Substantia nigra (tissue), 51 donors: ENCODE measurements at places on chromosomes 16 and 17.

DNA sequence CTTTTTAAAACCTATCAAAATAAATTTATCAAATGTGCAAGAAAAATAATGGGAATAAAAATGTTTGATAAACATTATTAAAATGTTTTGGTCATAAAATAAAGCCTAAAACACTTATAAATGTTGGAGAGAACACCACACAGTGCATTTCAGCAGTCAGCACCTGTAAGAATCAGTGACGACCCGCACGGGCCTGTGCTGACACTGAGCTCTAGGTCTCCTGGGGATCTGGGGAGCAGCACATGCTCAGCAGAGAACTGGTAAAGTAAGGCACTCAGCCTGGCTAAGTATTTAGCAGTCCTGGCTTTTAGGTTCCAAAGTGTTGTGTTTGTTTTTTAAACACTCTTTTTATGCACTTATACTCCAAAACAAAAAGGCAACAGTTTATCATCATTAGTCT, 46.9 kb downstream of the HELZ start:
- DNase-seq = no peak

- no peak for DNase-seq
These were observed 65.8 kb downstream of the FTO start for GRCh38 chr16:53769787-53770186.

- no peak for DNase-seq
These were observed 920.9 kb upstream of the GOT2 start for GRCh38 chr16:59655031-59655430.

- DNase-seq = peak; percentile 53
These were observed at the start of gene NT5M for GRCh38 chr17:17303010-17303846. NT5M (plus strand) TSS chr17:17303373; CDS start chr17:17303551, 178 bp downstream.

GRCh38 chr16:78503602-78504001, 404.1 kb downstream of the WWOX start:
- no peak for DNase-seq

GRCh38 chr17:64950871-64951270, 31.6 kb upstream of the LRRC37A3 start:
- no peak for DNase-seq

GRCh38 chr16:46982335-46982734, 8.9 kb upstream of the DNAJA2 start:
- DNase-seq = no peak

DNA sequence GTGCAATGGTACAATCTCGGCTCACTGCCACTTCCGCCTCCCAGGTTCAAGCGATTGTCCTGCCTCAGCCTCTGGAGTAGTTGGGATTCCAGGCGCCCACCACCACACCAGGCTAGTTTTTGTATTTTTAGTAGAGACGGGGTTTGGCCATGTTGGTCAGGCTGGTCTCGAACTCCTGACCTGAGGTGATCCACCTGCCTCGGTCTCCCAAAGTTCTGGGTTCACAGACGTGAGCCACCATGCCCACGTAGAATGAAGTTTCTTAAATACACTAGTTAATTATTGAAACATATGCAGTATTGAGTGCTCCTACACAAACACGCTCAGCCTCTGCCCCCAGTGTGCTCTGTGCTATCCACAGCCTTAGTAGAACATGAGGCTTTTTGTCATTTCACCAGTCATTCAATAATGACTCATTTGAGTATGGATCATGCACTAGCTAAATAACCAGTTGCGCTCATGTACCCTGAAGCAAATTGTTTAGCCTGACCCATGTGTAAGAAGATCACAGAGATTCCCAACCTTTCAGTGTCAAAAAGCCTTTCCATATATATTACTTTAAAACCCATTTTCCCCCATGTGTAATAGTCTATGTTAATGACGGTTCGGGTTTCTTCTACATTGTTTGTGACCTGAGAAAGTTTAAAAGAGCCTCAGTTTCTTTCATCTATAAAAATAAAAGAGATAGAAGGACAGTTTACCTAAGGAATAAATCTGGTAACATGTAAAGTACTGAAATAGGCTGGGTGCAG, 49.7 kb downstream of the TUBD1 start:
- DNase-seq = no peak

- no peak for DNase-seq
These were observed 45.1 kb downstream of the MYH11 start for GRCh38 chr16:15811481-15812400.

DNA sequence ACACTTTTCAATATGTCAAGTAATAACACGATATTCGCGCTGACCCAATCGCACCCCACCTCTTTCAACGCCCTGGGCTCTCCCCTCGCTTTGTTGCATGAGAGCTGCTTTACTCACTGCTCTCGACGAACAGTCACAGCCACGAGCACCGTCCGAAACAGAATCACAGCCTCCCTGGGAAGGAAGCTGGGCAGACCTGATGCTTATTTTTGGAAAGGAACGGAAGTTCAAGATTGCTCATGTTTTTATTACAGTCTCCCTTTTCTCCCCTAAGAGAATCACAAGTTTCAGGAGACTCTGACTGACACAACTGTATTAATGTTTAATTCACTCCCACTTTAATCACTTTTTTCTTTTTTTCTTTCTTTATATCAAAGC, 67.8 kb downstream of the ANKRD11 start:
- no peak for DNase-seq

GRCh38 chr17:34076743-34077631, 178.1 kb upstream of the CCL2 start:
- DNase-seq = no peak

GRCh38 chr16:87412996-87413421, 20.9 kb downstream of the MAP1LC3B start:
- DNase-seq = no peak

DNA sequence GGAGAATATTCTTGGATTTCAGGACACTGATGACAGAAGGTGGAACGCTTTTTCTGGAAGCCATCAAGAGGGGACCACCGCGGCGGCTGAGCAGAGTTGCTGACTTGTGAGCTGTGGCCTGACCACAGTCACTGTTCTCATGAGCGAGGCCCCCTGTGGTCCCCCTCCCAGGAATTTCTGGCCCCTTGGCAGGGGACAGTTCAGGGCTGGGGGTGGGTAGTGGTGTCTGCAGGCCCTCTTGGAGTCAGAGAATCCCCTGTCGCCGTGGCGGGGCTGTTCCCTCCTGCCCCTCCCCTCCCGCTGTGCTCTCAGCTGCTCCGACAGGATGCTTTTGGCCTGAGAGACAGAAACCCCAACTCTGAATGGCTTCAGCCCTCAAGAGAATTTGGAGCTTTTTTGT, 292.0 kb downstream of the SEC14L1 start:
- no peak for DNase-seq
